ENCODE measurements at places on chromosomes 3 and 15.

DNA sequence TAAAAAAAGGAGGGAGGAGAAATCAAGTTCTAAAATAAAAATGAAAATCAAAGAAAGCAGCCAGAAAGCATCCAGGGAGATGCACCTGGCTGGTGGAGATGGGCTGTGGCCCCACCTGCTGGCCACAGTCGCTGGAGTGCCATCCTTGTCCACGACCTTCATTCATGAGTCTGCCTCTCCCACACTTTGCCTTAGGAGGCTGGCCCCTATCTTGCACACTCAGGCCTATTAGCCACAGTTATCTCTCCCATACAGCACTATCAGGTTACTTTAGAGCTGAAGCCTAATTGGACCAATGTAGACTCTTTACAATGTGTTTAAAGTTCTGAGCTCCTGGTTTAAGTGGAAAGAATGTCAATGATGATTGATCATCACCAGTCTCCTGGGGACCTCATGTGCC lies 392.0 kb upstream of the RORA start:
- DNase-seq = no peak

DNA sequence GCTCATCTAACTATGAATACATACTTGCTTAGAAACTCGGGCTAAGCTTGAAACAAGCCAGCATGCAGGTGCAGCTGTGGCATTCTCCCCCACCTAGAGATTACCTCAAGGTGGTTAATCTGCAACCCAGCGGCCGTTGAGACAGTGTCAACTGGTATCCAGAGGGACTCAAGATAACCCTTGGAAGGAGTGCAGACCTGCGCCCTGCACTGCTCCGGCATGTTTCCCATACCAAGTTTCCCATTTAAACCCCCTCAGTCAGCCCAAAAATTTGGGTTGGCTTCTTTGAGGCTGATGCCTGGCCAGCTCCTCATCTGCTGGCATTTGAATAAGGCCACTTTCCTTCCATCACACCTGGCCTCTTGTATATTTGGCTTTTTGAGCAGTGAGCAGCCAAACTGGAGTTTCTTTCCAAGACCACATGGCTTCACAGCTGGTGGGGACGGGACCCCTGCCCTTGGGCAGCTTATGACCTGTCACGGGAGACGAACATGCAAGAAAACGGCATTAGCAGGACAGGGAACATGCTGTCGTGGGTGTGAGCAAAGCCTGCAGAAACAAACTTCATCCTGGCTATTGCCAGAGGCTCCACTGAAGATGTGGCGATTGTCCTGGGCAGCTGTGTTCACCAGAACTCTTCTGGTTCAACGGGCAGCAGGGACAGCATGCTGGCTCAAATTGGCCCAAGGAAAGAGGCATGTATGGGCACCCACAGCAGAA lies 98.2 kb downstream of the PLXNA1 start:
- DNase-seq = no peak

DNA sequence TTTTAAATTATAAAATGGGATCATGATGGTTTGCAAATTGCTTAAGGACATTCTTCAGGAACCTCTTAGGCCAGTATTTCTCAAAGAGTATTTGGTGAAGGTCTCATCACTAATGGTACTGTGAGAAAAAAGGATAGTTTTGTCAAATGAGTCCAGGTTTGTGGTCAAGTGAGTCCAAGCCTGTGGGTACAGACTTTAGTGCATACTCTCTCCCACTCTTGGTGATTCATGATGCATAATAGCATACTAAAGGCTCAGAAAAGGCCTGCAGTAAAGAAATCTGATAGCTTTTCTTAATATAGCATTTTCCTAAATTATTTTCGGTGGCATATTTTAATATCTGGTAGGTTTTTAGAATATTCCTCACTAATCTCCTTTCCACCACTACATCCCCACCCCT lies 20.0 kb downstream of the BOC start:
- no peak for DNase-seq

- DNase-seq = no peak
These were observed 47.8 kb downstream of the KBTBD8 start for GRCh38 chr3:67045711-67046465.

- no peak for DNase-seq
These were observed 2.3 kb downstream of the B4GALT4 start for GRCh38 chr3:119238363-119238762.

- no peak for DNase-seq
These were observed 69.2 kb downstream of the KLHL25 start for GRCh38 chr15:85725564-85725963.

GRCh38 chr3:11713171-11713570 lies 69.5 kb upstream of the VGLL4 start:
- DNase-seq = no peak

- no peak for DNase-seq
These were observed 29.8 kb downstream of the DTWD1 start for GRCh38 chr15:49650676-49651075.

GRCh38 chr3:48400824-48401433 lies 28.9 kb downstream of the FBXW12 start:
- DNase-seq = peak; percentile 55

- no peak for DNase-seq
These were observed 160.1 kb upstream of the PLAAT1 start for GRCh38 chr3:193080821-193081365.

DNA sequence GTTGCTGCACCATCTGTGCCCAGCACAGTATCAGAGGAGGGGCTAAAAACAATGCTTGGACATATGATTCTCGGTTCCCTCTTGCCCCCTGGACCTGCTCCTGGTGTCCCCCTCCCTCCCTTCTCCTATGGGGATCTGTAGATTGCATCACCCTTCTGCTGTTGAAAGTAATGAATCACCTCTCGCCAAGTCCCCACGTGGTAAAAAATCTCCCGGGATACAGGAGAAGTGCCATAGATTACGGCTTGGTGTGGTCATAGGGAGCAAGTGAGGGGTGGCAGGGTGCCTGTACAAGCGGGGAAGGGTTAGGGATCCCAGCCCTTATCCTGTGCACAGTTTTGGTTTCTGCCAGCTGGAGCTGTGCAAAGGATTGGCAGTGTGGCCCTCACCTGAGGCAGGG lies 37.7 kb downstream of the AMOTL2 start:
- peak; percentile 55 for DNase-seq

DNA sequence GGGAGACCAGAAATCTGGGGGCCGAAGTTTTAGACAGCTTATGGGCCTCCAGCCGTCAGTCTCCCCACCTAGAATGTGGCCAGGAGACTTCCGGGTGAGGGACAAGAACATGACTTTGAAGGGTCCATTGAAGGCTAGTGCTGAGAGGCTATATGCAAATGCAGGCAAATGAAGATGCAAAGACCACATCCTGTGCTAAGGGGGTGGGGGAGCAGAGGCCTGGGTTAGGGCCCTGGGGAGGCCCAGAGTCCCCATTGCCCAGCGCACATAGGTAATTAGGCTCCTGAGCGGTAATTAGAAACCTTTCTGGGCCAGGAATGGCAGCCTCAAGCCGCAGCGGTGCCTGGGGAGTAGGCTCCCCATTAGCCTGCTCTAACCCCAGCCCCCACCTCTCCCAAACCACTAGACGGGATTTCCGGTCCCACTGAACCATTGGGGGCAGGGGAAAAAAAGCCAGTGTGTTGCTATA lies 6.8 kb downstream of the CSK start:
- DNase-seq = no peak

DNA sequence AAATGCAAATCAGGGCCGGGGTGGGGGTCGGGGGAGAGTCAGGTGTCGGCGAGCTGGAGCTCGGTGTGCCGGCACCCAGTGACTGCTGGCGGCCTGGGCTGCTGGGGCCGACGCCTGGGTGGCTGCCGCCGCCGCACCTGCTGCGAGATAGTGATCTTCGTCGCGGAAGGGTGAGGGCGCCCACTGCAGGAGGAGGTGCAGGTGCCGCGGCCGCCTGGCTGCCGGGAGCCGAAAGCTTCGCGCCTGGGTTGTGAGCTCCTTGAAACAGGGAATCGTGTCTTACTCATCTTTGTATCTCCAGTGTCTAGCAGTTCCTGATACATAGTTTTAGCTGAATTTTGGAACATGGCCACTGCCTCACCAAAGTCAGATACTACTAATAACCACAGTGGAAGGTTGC lies 64.0 kb upstream of the CPOX start:
- no peak for DNase-seq

GRCh38 chr3:184570489-184570888 lies 8.9 kb downstream of the EPHB3 start:
- no peak for DNase-seq

DNA sequence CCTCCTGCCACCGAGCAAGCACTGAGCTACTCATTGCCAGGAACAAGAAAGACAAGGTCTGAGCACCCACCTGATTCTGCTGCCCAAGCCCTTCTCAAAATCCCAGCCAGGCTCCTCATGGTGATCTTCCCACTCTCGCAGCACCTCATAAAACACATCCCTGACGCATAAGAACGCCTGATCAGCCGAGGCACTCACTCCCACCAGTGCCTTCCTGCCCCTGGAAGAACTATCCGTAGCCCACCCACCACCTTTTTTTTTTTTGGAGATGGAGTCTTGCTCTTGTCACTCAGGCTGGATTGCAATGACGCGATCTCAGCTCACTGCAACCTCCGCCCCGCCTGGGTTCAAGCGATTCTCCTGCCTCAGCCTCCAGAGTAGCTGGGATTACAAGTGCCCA lies 3.9 kb downstream of the CDAN1 start:
- DNase-seq = no peak

DNA sequence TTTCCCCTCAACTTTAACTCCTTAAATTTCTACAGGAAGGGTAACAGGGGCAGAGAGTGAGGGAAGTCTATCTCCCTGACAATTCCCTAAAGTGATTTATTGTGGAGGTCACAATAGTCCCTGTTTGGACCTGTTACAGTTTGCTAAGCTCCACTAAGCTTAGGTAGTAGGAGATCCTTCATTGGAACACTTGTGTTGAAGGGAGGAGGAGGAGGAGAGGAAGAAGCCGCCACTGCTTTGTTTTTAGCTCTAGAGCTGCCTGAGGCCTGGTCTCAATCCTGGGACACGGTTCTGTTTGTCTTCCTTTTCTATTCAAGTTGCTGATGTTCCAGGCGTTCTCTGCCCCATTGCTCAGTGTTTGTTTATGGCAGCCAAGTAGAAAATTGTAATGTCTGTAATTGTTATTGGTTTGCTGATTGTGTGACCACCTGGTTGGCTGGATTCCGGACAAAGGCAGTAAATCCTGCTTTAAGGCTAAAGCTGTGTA lies 48.4 kb downstream of the HES1 start:
- no peak for DNase-seq

DNA sequence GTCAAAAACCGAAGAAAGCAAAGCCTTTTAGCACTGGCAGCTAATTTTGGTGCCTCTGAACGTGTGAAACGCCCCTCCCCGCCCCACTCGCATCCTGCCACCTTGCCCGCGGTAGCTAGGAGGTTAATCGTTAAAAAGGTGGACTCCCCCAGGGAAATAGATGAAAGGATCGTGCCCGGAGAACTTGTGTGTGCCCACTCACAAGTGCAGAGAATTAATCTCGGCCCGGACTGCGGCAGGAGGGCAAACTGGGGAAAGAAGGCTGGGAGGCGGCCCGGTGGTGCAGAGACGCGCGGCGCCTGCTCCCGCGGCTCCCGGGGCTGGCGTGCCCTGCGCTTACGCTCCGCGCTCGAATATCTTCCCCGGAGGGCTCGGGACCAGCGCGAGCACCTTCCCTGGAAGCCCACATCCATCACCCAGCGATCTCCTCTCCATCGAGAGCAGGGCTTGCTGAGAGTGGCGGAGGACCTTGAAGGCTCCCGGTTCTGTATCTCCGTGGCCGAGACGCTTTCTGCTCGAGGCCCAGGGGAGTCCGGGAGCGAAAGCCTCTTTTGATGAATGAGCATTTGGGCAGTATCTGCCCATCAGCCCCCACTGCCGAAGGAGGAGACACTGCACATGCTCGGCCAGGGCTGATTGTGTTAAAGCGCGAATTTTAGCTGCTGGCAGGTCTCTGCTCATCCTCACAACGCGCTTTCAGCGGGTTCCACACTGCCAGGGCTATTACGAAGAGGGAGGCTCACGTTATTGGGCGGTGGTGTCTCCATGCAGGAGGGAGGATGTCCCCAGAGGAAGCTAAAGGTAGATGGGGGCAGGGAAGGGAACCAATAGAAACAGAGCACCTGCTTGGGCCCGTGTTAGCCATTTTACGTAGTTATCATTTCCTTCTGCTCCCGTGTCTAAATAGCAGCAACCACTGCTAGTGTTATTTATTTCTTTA lies 1.3 kb upstream of the SPTSSB start:
- no peak for DNase-seq

- DNase-seq = no peak
These were observed 28.1 kb downstream of the RPSA start for GRCh38 chr3:39434574-39434973.

- DNase-seq = no peak
These were observed 113.2 kb downstream of the PTPRG start for GRCh38 chr3:61674596-61674995.

DNA sequence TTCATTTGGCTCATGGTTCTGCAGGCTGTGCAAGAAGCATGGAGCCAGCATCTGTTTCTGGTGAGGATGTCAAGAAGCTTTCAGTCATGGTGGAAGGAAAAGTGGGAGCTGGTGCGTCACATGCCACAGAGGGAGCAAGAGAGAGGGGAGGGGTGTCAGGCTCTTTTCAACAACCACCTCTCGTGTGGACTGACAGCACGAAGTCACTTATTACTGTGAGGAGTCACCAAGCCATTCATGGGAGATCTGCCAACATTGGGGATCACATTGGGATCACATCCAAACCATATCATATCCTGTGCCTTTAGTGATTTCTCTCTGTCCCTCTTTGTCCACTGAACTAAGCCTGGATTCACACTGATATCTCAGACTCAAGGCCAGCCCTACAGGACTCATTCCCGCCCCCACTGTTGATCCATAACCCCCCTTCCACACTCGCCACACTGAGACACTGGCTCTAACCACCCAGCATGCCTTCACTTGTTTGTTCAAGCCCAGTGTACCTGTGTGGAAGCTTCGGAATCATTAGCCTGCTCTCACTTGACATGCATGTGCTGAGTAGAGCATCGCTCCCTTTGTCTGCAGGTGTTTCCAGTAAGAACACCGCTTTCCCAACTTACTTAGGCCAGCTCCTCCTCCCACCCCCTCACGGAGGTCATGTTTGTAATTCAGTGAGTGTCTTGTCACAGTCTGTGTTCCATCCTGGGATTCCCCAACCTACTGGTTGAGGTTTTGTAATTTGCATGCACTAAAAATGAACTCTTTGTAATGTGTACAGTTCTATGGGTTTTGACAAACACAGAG lies 132.2 kb downstream of the KLF13 start:
- no peak for DNase-seq

DNA sequence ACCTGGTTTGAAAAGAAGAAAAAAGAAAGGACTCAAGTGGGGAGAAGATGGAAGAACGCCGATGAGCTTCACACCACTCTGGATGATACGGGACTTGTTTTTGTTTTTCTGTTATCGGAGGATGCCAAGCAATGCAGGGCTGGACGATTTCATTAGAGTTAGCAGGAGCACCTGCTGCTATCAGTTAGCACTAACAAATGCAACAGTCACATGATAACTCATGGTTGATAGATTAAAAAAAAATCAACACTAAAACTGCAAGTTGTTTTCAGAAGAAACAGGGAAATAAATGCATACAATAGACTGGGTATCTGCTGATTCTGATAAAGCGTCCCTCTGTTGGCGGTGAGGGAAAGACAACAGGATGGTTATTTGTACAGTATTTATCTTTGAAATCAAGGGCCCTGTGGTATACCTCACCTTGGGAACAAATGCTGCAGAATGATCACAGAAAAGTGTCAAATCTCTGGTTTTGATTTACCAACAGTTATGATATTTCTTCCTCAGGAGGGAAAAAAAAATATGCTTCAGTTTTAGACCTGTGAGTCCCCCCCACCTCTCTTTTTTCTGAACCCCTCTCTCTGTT lies 575.1 kb downstream of the FOXP1 start:
- DNase-seq = no peak

GRCh38 chr3:197736010-197736490 lies 654 bp downstream of the RUBCN start:
- DNase-seq = no peak
